Activated CD8-positive, alpha-beta memory T cell treated with anti-CD3 and anti-CD28 coated beads, Interleukin-2, amount 10 ng/mL, durations not matched to agents 7 days and 5 days (primary cell): ENCODE measurements at places on chromosomes 16 and 17. TPM values are rescaled to one million over a fixed set of nuclear protein-coding genes. Genes with fewer than 3 reads are reported as not detected.

DNA sequence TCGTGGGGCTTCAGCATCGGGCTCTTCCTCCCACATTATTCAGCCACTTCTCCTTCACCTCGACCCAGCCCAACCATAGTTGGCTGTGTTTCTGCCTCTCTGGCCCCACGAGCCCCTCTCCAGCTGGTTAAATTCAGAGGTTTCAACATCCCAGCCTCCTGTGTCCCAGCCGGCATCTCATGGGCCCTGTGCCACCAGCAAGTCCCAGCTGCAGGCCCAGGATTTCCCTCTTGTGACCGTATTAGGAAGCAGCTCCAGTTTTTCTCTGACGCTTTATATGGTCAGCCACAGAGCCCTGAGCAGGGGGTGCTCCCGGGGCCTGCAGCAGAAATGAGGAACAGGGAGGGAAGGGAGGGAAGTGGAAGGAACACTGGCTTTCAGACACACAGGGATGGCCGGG lies 27.4 kb downstream of the MYH11 start:
- no peak for DNase-seq

GRCh38 chr17:28385037-28385400 lies 13.5 kb downstream of the SARM1 start:
- DNase-seq = no peak

DNA sequence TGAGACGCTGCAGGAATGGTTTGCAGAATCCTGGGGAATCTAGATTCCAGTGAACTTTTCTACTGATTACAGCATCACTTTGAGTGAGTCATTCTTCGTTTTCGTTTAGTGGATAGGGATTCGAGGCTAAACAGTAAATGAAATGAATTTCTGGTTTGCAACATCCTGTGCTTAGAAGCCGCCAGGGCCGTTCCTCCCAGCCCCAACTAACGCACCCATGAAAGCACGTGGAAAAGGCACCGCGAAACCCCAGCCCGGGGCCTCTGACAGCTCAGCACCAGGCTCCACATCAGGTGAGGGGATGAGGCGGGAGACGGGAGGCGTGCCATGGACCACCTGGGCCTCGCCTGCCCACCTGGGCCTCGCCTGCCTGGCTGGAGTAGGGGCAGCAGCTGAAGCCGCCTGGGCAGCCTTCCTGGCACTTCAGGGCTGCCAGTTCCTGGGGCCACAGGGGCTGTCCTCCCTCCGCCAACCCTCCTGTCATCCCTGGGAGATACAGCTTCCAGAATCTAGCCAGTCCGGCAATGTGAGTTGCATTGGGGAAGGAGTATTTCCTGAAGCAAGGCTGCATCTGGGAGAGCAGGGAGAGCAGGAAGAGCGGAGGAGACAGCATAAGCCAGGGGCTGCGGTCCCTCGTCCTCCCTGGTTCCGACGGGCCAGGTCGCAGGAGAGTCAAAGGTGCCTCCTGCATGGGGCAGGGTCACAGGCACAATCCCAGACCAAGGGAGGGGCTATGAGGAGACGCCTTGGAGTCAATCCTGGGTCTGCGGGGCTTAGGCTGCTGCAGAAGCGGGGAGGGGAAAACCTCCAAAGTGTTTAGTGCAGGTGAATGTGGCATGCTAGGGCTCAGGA lies 78.4 kb downstream of the RPH3AL start:
- DNase-seq = no peak

The CPHXL2 gene
- not detected for total RNA-seq

- DNase-seq = no peak
These were observed 15.6 kb downstream of the CNTROB start for GRCh38 chr17:7947651-7948050.

DNA sequence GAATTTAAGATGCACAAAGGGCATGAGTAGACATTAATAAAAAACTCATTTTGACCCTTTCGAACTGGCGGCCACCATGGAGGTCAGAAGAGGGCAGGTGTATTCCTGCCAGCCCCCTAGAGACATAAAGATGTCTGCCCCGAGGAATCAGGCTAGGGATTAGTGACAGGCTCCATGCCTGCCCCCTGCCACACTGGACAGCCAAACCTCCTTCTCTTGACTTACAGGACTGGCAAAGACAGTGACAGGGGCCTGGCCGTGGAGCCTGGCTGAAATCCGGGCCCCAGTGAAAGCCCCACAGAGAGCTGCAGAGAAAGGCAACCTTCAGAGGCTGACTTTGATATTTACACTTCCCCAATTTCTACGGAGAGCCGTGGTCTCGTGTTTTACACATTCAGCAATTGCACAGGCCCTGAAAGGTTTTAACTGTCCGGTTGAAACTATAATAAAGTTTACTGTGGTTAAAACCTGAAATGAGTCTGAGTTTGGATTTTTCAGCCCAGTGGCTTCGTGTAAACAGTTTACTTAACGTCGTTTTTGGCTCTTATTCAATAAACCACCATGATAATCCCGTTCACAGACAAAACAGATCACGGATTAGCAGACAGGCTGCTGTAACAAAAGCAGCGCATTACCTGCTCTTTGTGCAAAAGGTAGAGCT lies 243.9 kb upstream of the MYOCD start:
- no peak for DNase-seq

DNA sequence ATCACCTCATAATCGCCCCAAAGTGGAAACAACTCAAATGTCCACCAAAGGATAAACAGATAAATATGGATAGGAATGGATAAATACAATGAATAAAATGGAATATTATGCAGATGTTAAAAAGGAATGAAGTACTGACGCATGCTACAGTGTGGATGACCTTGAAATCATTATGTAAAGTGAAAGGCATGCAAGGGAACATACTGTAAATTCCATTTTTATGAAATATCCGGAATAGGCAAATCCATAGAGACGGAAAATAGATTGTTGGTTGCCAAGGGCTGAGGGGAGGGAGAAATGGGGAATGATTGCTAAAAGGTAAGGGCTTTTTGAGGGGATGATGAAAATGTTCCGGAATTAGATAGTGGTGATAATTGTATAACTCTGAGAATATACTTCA lies 36.0 kb downstream of the STAT5B start:
- no peak for DNase-seq

DNA sequence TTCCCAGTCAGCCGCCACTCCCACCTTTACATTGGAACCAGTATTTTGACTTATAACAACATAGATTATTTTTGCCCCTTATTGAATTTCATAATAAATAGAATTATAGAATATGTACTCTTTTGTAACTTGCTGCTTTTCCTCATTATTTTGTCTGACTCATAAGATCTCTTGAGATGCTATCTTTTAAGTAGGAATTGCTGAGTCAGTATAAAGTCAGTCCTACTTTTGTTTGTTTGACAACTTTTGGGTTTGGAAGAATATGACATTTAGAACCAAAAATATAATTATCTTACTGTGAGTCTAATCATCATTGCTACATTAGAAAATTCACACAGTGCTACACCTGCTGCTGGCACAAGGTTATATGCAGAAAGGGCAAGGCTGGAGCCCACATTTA lies 69.7 kb downstream of the STXBP4 start:
- no peak for DNase-seq

The MAF gene
- 32.6 TPM for total RNA-seq

- no peak for DNase-seq
These were observed 201.6 kb upstream of the C17orf78 start for GRCh38 chr17:37174205-37174604.

- no peak for DNase-seq
These were observed 34.9 kb upstream of the DHX40 start for GRCh38 chr17:59530531-59530930.

DNA sequence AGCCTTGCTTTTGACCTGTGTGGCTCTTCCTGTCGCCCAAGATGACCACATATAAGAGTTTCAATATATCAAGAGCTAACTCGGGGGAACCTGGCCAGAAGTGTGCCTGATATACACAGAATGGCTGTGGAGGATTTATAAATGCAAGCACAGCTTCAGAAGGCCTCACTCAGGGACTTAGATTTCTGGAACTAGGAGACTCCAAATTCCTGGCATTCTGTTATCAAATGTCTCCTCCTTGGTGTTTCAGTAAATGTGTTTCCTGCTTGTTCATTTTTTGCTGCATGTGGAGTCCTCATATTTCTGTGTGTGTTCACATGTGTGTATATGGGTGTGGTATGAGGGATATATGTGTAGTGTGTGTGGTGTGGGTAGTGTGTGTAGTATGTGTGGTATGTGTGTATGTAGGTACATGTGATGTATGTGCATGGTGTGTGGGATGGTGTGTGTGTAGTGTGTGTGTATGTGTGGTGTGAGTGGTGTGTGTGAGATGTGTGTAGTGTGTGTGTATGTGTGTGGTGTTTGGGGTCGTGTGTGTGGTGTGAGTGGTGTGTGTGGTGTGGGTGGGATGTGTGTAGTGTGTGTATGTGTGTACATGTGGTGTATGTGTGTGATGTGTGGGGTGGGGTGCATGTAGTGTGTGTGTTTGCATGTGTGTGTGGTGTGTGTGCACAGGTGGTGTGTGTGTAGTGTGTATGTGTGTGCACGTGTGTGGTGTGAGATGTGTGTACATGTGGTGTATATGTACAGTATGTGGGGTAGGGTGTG lies 981 bp upstream of the CD300H start:
- no peak for DNase-seq

GRCh38 chr16:67389911-67390815 lies 3.1 kb downstream of the TPPP3 start:
- DNase-seq = no peak

DNA sequence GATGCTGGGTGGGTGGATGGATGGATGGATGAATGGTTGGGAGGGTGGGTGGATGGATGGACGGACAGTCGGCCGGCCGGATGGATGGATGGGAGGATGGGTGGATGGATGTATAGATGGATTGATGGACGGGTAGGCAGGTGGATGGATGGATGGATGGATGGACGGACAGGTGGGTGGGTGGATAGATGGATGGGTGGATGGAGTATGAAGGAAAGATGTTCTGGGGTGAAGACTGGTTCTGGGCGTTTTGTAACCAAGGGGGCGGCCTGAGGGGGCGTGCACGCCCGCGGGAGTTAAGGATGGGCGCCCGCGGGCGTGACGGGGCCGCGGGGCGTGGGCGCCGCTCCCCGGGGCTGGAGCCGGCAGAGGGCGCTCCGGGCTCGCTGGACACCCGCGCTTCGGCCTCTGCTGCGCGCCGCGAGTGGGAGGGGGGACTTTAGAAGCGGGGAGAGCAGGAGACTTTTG lies at the start of gene NECAB2:
Gene NECAB2 (plus strand): TSS at position 407 of the 468 bp plus-strand sequence. CDS start 405 bp downstream, outside the sequence.
- no peak for DNase-seq

GRCh38 chr17:73231395-73231794 lies 30.3 kb downstream of the CPSF4L start:
- DNase-seq = peak; percentile 42

The RGS9 gene
- total RNA-seq = 16.0 TPM

GRCh38 chr16:56679818-56680217 lies 2.5 kb upstream of the MT1X start:
- DNase-seq = peak; percentile 52

The TADA2A gene
- total RNA-seq = 42.2 TPM

- peak; percentile 51 for DNase-seq
These were observed 3.3 kb downstream of the COTL1 start for GRCh38 chr16:84614623-84614967.

DNA sequence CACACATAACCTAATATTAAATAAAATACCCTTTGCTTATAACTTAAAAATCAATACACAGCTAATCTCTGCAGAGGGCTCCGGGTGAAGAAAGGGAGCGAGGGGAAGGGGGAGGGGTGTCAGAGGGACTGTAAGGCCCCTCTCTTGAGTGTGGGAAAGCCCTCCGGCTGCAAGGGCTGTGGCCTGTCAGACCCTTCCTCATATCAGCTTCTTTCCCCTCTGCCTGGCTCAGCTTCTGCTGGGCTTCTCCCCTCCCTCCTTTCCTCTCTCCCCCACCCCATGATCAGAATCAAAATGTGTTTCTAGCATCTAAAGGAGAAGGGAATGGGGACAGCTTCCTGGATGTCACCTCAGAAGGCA lies 4.6 kb upstream of the SCRN2 start:
- DNase-seq = no peak

DNA sequence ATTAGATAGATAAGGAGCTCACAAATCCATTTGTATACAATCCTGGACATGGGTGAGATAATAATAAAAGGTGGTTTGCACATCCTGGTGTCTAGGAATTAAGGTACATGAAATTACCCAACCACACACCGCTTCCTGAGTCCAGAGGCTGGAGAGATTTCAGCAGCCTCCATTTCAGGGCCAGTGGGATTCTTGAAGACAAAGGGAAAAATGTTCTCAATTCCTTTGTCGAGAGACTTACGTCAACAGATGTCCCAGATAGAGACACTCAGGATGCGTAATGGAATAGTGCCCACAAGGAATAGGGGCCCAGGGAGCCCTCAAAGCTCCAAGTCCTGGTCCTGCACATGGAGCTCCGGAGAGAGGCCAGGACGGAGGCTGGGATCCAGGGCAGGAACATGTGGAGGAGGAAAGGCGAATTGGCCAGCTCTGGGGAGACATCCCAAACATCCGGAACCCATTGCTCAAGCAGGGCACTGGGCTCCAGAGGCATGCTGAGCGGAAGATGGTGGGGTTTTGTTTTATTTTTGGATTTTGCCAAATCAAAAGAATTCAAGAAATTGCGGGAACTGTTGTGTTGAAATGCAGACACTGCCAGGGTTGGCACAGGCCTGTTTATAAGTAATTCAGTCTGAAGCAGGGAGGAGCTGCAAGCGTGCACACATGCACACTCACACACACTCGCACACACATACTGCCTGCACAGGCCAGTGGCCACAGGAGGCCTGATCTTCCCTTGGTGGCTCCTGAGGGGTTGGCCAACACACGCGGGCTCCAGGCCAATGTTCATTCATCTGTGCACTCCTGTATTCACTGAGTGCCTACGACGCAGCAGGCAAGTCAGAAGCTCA lies 97.2 kb downstream of the NOG start:
- no peak for DNase-seq

DNA sequence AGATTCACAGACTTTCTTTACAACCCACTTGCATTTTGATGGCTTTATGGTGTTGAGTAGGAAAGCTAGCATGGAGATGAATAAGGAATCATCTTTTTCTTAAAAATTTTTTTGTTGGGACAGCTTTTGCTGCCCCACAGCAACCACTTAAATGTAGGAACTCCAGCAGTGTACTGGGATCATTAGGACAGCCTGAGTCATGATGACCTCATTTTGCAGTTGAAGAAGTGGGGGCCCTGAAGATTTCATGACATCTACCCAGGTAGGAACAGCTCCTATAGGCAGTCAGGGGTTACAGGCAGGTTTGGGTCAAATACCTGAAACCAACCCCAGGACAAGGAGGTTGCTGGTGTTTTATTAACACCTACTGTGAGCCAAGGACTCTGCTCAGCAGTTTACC lies 2.1 kb downstream of the METTL22 start:
- no peak for DNase-seq

The CISD3 gene
- 54.3 TPM for total RNA-seq

GRCh38 chr17:79325709-79326430 lies 251.2 kb downstream of the ENGASE start:
- DNase-seq = no peak

DNA sequence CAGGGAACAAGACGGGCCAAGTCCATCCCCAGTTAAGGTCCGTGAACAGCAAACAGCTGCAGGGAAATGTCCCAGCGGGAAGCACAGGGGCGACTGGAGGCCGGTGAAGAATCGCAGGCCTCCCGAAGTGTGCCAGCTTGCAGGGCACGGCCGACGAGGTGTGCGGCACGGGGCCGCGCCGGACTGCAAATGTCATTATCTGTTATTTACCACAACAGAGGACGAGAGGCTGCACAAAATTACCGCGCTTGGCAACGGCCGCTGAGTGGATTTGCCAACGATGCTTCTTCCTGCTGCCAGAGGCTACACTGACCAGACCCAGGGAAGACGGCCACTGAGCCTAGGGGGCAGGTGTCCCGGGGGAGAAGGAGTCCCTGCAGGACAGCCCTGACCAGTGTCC lies 53.1 kb downstream of the RPH3AL start:
- no peak for DNase-seq
